ENCODE measurements at places on chromosomes 3 and 15.

DNA sequence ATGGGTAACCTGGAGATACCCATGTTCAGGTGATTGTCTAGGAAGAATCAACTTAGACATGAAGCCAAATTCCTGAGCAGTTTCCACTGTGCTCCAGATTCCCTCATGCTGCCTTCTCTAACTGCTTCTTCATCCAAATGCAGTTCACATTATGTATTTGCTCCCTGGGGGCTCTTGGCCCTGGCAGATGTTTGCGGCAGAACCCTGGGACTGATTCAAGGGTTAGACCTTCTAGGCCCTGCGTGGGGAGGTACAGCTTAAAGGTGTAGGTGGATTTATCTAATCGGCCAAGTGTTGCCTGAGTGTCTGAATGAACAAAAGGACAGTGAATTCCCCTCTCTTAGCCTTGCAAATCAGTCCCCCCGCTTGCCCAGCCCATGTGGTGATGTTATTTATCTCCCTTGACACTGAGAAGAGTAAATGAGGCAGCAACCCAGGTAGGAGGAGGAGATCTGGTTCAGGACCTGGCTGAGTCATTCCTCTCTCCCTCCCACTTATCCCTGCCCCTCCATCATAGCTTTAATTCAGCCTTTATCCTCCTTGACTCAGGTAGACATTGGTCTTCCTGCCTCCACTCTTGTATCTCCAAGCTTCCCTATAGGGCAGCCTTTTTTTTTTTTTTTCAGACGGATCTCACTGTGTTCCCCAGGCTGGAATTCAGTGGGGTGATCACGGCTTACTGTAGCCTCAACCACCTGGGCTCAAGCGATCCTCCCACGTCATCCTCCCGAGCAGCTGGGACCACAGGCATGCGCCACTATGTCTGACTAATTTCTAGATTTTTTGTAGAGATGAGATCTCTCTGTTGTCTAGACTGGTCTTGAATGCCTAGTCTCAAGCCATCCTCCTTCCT, 54.8 kb downstream of the MAGEF1 start:
- DNase-seq, result peak; percentile 57

GRCh38 chr15:65192016-65192415, 6.9 kb upstream of the CLPX start:
- peak; percentile 15 for DNase-seq

GRCh38 chr3:129663045-129663446, 56.6 kb upstream of the PLXND1 start:
- peak; percentile 54 for DNase-seq

DNA sequence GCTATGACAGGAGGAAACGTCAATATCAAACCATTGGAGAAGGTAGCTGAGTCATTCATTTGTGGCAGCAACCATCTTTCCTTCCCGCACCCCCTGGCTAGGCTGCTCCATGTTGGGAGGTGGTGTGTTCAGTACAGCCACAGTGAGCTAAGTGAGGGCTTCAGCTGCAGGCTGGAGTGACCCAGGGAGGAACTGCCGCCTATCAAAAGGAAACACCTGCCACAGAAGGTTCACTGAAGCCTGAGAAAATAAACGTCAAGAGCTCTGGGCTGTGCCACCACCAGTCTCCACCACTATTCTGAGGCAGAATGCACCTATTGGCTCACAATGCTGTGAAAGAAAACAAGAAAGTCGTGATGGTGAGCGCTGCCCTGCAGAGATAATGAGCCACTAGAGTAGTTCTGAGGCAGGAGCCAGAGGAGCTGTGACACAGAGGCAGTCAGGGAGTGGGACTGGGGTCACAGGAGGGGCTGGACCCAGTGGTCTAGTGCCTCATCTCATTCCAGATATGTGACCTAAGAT, 34.8 kb upstream of the CD47 start:
- no peak for DNase-seq

GRCh38 chr3:8741581-8742261, 8.1 kb downstream of the CAV3 start:
- peak; percentile 79 for DNase-seq

- DNase-seq, result no peak
Measured at GRCh38 chr3:44109771-44110361, 131.8 kb upstream of the TOPAZ1 start.

GRCh38 chr15:50698101-50698500, 11.5 kb upstream of the TRPM7 start:
- DNase-seq, result no peak

- peak; percentile 58 for DNase-seq
Measured at GRCh38 chr3:71680603-71681002, 44.6 kb downstream of the EIF4E3 start.

- DNase-seq, result no peak
Measured at GRCh38 chr3:131427226-131427625, 45.7 kb downstream of the NUDT16 start.

DNA sequence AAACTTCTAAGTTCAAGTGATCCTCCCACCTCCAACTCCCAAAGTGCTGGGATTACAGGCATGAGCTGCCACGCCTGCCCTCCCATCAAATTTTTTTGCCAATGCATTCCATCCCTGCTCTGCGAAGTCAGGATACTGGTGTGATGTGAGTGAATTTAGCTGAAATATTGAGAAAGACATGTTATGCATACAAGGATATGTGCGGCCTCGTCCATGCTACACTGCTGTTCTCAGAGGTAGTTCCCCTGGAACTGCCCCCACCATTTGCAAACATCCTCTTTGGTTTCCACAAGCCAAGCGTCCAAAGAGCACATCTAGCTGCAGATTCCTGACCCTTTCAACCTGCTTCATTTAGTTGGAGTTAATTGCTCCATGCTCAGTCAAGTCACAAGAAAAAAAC, 36.5 kb upstream of the BCL2A1 start:
- no peak for DNase-seq

GRCh38 chr15:58517682-58518525, 86.1 kb downstream of the LIPC start:
- no peak for DNase-seq

GRCh38 chr15:38691965-38692788, 127.6 kb upstream of the RASGRP1 start:
- no peak for DNase-seq

- DNase-seq, result peak; percentile 48
Measured at GRCh38 chr3:160697637-160698380, 20.8 kb downstream of the ARL14 start.

DNA sequence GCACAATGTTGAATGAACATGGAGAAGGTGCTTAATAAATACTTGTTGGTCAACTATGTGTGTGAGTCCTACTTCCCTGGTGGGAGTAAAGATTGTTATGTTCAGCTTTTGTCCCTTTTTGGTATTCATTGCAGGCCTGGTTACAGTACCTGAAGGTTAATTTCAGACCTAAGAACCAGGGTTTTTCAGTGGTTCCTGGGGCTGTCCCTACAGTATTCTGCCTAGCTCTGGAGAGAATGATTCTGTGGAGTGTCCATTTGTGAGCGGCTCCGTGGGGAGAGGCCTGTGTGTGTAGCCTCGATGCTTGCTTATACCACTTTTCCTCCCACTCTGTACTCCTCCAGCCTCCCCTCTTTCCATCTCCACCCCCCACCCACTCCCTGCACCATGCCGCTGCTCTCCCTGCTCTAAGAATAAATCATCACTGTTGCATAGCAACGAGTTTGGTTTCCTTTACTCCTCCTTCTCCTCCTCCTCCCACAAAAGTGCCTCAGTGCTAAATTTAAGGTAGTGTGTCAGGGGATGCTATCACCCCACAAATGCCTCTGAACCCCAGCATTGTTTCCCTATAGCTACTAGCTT, 150.6 kb upstream of the ROPN1 start:
- no peak for DNase-seq

DNA sequence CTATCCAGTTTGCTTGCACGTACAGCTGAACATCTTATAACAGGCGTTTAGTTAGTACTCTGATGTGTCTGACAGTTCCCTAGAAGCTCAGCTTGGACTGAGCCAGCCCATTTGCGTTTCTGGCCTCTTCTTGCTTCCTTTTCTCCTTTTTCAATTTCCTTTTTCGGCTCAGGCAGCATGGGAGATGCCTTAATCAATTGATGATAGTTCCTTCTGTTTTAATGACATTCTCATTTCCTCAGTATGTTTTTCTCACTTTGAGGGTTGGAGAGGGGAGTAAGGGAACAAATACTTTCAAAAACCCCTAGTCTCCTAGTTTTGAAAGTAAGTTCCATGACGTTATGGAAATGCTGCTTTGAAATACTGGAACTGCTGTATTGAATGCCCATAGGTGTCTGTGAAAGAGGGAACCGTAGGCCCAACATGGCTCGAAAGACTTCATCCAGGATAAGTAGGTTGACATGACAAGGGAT, 18.9 kb downstream of the IL1RAP start:
- no peak for DNase-seq

DNA sequence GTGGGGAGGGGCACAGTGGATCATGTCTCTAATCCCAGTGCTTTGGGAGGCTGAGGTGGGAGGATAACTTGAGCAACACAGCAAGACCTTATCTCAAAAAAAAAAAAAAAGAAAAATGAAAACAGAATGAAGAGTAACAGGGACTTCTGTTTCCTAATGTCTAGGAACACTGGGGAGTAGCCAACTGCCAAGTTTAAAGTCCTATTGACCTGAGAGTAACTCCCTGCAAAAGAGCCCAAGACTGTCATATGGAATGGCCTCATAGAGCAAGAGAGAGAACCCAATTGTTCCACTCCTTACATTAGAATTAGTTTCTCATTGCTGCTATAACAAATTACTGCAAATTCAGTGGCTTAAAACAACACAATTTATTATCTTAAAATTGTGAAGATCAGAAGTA, 881.4 kb upstream of the ROBO1 start:
- DNase-seq, result no peak

DNA sequence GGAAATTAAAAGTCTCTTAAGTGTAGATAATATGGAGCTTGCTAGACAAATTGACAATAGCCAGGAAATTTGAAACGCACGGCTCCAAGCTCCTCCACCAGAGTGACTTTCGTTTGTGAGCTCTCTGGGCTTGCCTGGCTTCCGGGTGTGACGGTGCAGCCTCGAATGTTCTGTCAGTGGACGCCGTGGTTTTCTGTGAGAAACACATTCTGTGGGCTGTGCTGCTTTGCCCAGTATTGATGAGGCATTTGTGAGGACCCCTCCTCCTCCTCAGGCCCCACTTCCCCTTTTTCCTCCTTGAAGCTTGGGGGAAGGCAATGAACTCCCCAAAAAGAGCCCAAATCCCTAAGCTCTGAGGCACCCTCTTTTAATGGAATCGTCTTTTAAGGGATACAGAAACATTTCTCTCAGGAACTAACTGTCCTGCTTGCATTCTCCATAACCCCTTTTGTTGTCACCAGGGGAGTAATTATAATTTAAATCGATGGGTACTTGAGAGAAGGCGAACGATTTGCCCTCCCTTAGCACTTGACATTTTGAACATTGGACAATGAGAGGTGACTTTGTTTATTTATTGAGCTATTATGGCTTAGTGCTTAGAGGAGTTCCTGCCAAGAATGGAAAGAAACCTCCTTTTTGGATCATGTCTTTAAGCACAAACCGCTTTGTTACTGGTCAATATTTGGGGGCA, 40.8 kb downstream of the POLR2M start:
- DNase-seq, result no peak

All from AG10803 (cell line).